ENCODE measurements at places on chromosomes 2 and 18. TPM values are rescaled to one million over a fixed set of nuclear protein-coding genes. Genes with fewer than 3 reads are reported as not detected.

PRKCE gene
- 19.2 TPM for total RNA-seq

FBXO15 gene
- total RNA-seq = 1.0 TPM

TMEM150A gene
- total RNA-seq = 17.6 TPM

SCYGR7 gene
- not detected for total RNA-seq

ARHGAP28 gene
- 6.6 TPM for total RNA-seq

KIF1A gene
- total RNA-seq = 31.9 TPM

LRRC30 gene
- not detected for total RNA-seq

OTX1 gene
- total RNA-seq = not detected

NYAP2 gene
- total RNA-seq = not detected
